ENCODE measurements at places on chromosomes 13 and 19. TPM values are rescaled to one million over a fixed set of nuclear protein-coding genes. Genes with fewer than 3 reads are reported as not detected.

GRCh38 chr19:5973867-5974635 is 3.9 kb downstream of the RANBP3 start:
- peaks cover 88% of the 10 kb centered on the region for H3K4me1 ChIP-seq
- no peaks in the 10 kb centered on the region for H3K27me3 ChIP-seq
- H3K4me3 ChIP-seq, result no peak overlapping the region
- peak overlapping the region; percentile 19 for H3K27ac ChIP-seq
- DNase-seq, result no peak

GRCh38 chr13:99830931-99831330 is 140.6 kb downstream of the ZIC5 start:
- H3K27me3 ChIP-seq, result no peaks in the 10 kb centered on the region
- H3K27ac ChIP-seq, result no peak overlapping the region
- DNase-seq, result no peak
- H3K4me3 ChIP-seq, result no peak overlapping the region
- H3K4me1 ChIP-seq, result no peaks in the 10 kb centered on the region

Gene COMP
- total RNA-seq, result not detected

Gene CEACAM8
- not detected for total RNA-seq

Gene DIAPH3
- not detected for total RNA-seq

DNA sequence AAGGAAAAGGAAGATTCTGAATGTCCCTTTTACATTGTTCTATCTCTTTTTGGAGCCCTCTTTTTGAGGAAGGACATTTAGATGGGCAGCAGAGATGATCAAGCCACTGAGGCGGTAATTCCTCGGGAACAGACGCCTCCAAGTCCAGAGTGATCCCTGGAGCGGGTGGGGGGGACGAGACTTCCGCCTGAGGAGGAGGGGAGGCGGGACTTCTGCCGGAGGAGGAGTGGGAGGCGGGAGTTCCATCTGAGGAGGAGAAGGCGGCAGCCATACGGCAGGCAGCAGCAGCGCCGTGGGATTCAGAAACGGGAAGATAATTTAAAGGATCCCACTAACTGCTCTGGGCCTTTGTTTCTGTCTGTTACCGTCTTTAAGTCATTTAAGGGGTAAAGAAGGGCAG is 37.6 kb upstream of the CD177 start:
- no peak overlapping the region for H3K4me3 ChIP-seq
- H3K27ac ChIP-seq, result no peak overlapping the region
- no peaks in the 10 kb centered on the region for H3K36me3 ChIP-seq
- DNase-seq, result no peak
- H3K27me3 ChIP-seq, result no peaks in the 10 kb centered on the region

Gene ODAD3
- total RNA-seq, result not detected

DNA sequence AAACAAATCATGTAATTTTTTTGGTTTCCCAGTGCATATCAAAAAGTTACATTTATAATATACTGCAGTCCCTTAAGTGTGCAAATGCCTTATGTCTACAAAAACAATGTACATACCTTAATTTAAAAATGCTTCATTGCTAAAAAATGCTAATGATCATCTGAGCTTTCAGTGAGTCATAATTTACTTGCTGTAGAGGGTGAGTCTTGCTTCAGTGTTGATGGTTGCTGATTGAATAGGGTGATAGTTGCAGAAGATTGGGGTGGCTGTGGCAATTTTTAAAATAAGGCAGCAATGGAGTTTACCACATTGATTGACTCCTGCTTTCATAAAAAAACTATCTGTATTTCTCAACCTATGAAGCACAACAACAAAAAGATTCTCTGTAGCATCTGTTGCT is 613.9 kb downstream of the TBC1D4 start:
- H3K4me3 ChIP-seq, result no peak overlapping the region
- no peak overlapping the region for H3K27ac ChIP-seq
- H3K36me3 ChIP-seq, result no peaks in the 10 kb centered on the region
- no peak for DNase-seq
- H3K27me3 ChIP-seq, result no peaks in the 10 kb centered on the region

- H3K27me3 ChIP-seq, result no peaks in the 10 kb centered on the region
- H3K36me3 ChIP-seq, result no peaks in the 10 kb centered on the region
- no peak overlapping the region for H3K4me3 ChIP-seq
- no peaks in the 10 kb centered on the region for H3K4me1 ChIP-seq
Observed at GRCh38 chr13:83831796-83832195, 50.5 kb downstream of the SLITRK1 start.

DNA sequence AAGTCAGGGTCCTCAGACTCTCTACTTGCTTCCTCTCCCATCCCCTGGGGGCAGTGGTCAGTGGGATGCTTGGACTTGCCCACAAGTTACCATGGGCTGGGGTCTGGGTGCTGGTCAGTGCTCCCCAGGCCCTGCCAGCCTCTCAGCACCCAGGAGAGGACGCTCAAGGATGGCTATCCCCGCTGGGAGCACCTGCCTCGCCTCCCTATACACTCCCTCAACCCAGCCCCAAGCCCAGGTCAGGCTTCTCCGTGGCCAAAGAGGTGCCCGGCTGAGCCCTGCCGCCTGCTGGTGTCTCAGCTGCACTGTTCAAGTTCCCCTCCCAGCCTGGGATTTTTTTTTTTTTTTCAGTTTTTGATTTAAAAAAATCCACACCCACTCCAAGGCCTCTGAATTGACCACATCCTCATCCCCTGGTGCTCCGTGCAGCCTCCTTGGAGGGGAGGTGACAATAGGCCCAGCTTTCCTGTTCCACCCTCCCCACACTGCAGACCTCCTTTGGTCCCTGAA is 10.8 kb downstream of the F2RL3 start:
- no peak for DNase-seq
- H3K4me1 ChIP-seq, result peaks cover 20% of the 10 kb centered on the region
- no peak overlapping the region for H3K4me3 ChIP-seq
- no peaks in the 10 kb centered on the region for H3K36me3 ChIP-seq
- no peak overlapping the region for H3K27ac ChIP-seq

GRCh38 chr13:108527844-108528243 is 101.6 kb upstream of the MYO16 start:
- no peaks in the 10 kb centered on the region for H3K4me1 ChIP-seq
- H3K4me3 ChIP-seq, result no peak overlapping the region
- H3K27ac ChIP-seq, result no peak overlapping the region
- no peak for DNase-seq

DNA sequence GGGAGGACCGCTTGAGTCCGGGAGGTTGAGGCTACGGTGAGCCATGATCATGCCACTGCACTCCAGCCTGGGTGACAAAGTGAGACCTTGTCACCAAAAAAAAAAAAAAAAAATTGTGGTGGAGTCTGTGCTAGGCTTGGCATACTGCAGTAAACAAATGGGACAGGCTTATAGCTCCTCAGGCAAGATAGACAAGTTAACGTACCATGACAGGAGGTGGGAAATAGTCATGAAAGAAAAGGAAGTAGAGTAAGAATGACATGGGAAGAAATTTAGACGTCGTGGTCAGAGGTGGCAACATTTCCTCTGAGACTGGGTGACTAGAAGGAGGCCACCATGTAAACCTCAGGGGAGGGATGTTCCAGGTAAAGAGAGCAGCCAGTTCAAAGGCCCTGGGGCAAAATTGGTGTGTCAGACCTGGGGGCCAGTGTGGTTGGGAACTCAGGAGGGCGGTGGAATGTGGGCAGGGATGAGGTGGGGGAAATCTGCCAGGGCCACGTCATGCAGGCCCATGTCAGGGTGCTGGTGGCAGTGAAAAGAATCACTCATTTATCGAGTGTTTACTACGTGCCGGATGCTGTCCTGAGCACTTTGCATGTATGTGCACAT is 5.6 kb downstream of the SNRPA start:
- peaks cover 50% of the 10 kb centered on the region for H3K36me3 ChIP-seq
- no peaks in the 10 kb centered on the region for H3K27me3 ChIP-seq

DNA sequence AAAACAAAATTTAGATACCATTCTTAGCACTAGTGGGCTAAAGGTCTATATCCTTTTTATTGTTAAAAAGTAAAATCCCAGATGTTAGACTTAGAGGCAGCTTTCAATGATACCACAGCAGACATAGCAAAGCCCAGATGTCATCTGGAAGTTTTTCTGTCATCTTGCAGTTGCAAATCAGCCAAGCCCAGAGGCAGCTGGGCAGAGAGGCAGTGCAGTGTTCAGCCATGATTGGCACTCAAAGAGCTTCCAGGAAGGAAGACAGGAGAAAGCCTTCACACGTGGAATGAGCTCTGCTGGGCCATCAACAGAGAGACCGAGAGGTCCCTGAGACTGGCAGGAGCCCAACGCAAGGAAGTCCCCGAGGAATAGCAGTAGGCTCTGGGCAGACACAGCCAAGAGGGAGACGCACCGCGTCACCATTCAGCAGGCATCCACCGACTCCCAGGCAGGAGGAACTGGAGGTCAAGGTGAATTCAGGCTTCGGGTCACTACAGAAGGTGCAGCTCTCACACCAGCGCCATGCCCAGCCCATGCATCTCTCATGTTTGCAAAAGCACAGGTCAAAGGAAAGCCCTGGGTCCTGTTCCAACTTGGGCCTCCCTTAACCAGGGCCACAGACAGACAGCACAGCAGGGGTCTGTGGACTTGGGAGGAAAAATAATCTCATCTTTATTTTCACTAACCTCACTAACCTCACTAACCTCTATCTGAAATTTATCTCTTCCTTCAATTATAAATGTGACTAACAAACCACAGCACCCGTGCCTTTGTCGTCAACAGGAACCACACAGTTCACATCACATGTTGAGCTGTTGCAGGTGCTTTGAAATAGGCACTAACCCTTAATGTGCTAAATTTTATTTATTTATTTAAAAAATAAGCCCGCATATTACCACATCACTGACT is 54.9 kb downstream of the TUBGCP3 start:
- no peaks in the 10 kb centered on the region for H3K36me3 ChIP-seq
- DNase-seq, result peak; percentile 4
- H3K4me3 ChIP-seq, result no peak overlapping the region
- no peaks in the 10 kb centered on the region for H3K27me3 ChIP-seq
- H3K4me1 ChIP-seq, result no peaks in the 10 kb centered on the region
- no peak overlapping the region for H3K27ac ChIP-seq

DNA sequence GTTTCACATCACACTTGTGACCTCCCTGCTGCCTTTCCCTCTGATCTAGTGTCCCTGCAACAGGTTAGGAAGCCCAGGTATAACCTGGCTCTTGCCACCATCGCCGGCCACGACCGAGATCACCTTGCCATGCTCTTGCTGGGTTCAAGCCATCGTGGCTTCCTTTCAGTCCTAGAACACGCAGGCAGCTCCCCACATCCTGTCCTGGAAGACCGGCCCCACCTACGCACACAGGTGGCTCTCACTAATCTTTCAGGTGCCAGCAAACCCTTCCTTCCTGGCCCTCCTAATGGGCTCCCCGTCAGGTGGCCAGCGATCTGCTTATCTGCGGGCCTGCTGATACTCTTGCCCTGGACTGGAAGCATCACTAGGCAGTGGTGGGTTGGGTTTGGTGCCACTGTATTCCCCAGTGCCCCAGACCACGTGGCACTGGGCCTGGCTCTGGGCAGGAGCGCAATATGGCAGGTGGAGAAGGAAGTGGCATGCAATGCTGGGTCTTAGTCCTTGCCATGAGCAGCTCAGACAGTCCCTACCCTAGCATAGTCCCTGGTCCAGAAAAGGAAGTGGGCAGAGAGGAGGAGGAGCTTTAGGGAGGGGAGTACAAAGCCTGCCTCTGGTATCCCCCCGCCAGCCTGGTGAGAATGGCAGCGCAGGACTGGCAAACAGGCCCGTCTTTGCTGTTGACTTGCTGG is 11.8 kb downstream of the PPP1R37 start:
- peak; percentile 39 for DNase-seq
- H3K27me3 ChIP-seq, result no peaks in the 10 kb centered on the region
- no peak overlapping the region for H3K27ac ChIP-seq
- H3K36me3 ChIP-seq, result no peaks in the 10 kb centered on the region

DNA sequence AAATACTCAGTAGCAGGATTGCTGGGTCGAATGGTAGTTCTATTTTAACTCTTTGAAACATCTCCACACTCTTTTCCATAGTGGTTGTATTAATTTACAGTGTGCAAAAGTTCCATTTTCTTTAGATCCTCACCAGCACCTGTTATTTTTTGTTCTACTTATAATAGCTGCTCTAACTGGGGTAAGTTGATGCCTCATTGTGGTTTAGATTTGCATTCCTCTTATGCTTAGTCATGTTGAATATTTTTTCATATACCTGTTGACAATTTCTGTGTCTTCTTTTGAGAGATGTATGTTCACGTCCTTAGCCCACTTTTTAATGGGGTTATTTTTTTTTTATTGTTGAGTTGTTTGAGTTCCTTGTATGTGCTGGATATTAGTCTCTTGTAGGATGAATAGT is 144.6 kb downstream of the NBEA start:
- H3K27ac ChIP-seq, result no peak overlapping the region
- no peak overlapping the region for H3K4me3 ChIP-seq
- no peaks in the 10 kb centered on the region for H3K4me1 ChIP-seq
- no peak for DNase-seq
- H3K36me3 ChIP-seq, result no peaks in the 10 kb centered on the region
